GM13977 (cell line): ENCODE measurements at places on chromosomes 7 and 10.

- DNase-seq, result peak; percentile 73
Measured at GRCh38 chr7:2099048-2099957, 133.4 kb downstream of the MAD1L1 start.

DNA sequence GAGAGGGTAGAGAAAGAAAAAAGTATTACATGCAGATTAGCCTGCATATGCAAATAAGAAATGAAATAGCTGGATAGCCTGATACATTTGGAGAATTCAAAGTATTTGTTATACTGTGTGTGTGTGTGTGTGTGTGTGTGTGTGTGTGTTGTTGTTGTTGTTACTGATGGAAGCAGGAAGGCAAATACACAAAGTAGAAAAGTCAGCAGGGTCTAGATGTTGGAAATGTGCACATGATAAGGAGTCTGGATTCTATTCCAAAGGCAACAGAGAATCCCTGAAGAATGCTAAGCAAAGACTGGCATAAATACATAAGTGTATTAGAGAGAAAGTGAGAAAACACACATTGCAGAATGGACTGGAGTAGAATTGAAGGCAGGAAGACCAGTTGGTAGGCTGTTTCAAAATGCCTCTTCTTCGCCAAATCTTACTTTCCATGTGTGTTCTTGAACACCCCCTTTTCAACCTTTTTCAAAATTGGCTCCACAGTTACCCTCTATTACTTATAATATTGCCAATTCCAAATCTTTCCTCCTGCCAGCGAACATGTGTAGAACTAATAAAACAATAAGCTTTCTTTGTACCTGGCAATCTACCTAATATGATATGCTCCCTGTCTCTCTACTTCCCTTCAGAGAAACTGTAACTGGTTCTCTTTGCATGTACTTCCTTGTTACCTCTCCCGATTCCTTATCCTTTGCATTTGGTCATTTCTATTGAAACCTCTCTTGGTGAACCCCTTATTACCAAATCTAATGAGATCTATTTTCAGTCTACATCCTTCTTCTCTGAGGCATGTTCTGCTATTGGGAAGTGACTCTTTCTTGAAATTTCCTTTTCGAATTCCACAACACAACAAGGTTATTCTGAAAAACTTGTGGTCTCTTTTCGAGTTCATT, 6.2 kb downstream of the CPED1 start:
- no peak for DNase-seq

GRCh38 chr7:1019789-1020610, 24.3 kb upstream of the GPR146 start:
- no peak for DNase-seq

DNA sequence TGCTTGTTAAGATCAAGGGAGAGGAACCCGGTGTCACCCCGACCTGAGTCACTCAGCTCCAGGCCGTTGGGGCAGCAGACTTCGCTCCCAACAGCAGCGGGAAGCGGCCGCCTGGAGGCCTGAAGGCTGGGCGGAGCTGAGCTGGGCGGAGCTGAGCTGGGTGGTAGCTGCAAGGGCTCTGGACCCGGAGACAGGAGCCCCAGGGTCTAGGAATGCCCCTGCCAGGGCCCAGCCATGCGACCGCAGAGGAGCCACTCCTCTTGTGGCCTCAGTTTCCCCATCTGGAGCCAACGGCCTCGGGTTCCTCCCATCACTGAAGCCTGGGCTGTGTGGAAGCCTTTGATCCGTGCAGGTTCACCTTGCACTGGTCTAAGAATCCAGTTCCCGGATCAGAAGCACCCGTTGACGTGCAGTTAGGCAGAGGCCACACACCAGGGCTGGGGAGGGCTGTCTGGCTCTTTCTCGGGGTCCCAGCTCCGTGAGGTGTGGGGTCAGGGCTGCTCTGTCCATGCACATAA, 21.9 kb upstream of the DPYSL4 start:
- no peak for DNase-seq

DNA sequence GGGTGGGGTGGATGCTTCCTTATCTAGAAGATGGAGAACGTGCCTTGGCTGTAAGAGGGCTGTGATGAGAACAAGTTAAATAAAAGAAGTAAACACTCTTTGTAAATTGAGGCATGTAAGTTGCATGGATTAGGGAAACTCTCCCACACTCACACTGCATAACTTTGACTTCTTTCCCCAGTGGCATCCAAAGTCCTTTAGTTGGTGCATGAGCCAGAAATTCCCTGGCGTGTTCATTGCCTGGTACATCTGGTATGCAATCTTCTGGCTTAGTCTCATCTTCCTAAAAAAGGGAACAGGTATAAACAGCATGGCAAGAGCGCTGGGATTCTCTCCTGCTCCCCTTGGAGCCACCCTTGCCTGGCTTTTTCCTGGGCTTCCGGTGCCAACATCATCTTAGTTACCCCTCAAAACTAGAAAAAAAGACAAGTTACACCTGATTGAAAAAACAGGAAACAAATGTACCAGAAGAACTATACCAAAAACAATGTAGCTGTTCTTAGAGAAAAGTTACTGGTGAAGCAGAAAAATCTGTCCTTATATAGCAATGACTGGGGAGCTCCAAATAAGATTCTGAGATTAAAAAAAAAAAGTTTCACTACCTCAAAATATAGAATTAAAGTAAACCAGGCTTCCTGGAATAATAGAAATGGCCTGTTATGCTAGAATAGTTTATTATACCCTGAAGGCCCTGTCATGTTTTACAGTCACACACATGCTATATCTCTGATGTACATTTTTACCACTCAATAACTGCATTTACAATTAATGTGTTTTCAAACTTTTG, 9.9 kb downstream of the RP9 start:
- no peak for DNase-seq

DNA sequence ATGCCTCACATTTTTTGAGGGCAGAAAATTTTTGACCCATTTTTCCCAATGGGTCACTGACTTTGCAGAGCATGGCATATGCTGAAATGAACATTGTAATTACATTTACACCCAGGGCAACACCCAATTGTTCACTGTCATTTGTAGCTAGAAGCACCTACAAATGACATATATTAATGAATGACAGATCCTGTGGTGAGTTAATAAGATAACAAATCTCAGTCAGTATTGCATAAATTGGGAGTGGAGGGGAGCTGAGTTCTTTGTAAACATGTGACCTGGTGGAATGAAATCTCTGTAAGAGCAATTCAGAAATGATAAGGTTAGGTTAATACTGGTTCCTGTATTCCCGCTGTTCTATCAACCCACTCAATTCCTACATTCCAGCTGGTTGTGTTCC, 255.1 kb upstream of the LRRN3 start:
- no peak for DNase-seq

DNA sequence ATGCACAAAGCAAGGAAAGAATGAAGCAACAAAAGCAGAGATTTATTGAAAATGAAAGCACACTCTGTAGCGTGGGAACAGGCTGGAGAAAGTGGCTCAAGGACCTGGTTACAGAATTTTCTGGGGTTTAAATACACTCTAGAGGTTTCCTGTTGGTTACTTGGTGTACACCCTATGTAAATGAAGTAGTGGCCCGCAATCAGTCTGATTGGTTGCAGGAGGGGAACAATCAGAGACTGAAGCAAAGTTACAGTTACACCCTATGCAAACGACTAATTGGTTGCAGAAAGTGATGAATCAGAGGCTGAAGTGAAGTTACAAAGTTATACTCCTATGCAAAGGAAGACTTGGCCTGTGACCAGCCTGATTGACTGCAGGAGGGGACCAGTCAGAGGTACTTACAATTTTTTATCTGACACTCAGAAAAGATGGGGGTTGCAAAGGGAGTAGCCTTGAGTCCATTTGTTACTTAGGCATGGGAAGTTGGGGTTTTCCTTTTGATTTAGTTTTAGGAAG, 3.6 kb upstream of the MTPN start:
- peak; percentile 43 for DNase-seq

DNA sequence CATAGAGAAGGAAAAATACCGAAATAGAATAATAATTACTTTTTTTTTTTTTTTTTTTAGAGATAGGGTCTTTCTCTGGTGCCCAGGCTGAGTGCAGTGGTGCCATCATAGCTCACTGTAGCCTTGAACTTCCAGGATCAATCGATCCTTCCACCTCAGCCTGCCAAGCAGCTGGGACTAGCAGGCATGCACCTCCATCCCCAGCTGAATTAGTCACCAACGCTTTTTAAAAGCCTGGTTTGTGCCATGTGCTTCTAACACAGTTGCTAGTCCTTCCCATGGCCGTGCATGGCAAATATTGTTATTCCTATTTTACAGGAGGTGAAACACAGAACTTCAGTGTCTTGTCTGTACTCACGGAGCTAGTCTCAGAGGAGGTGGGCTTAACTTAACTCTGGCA, 23.2 kb downstream of the LYZL2 start:
- DNase-seq, result no peak

DNA sequence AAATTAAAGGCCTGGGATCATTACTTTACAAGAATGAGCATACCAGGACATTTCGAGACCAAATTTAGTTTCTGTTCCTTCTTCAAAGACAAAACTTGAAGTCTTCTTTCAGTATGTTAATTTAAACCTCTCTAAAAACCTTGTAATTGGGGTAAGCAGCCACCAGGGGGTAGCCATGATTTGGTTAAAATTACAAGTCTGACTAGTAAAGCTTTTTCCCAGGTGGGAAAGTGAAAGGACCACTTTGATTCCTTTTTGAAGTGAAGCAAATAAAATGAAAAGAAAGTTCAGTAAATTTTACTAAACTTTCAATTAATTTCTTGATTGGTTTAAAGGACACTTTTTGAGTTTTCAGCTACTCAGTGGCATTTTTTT, 294.3 kb downstream of the BBS9 start:
- peak; percentile 28 for DNase-seq

DNA sequence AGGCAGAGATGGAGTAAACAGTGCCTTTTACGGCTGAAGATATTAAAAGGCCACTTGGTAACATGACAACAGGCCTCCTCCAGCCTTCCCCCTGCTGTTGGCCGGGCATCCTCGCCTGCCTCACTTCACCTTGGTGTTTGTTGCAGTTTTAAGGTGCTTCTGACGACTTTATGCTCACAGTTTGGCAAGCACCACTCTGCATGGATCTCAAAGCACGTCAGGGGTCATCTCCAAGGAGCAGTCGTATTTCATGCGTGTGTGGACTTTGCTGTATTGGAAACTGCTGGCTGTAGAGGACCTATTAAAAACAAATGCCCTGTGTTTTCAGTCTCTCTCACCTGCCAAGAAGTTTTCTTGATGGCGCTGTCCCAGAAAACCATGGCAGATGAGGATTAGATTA, 483.1 kb downstream of the RPS24 start:
- no peak for DNase-seq

DNA sequence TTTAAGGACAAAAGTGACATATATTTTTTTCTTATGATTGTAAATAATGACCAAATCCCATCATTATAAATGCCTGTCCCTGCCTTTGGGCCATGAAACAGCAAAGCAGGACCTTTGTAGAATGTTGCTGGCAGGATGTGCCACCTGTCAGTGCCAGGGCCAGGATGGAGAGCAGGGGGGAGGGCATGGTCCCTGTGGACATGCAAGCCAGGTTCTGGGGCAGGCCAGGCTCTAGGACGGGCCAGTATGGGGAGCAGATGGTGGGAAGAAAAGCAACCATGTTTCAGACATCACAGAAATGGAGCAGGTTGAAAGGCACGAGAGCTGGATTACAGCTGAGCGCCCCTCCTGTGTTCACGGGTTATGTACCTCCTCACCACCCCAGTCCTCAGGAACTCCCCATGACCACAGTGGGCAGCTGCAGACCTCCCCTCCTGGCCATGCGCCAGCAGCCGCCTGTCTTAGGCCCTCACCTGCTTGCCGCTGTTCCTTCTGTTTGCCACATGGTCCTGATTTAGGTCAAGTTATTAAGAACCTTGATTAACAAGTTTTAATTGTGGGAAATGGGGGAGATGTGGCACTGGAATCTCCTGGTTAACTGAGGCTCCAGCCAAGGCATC, 210.4 kb downstream of the PAXIP1 start:
- no peak for DNase-seq

DNA sequence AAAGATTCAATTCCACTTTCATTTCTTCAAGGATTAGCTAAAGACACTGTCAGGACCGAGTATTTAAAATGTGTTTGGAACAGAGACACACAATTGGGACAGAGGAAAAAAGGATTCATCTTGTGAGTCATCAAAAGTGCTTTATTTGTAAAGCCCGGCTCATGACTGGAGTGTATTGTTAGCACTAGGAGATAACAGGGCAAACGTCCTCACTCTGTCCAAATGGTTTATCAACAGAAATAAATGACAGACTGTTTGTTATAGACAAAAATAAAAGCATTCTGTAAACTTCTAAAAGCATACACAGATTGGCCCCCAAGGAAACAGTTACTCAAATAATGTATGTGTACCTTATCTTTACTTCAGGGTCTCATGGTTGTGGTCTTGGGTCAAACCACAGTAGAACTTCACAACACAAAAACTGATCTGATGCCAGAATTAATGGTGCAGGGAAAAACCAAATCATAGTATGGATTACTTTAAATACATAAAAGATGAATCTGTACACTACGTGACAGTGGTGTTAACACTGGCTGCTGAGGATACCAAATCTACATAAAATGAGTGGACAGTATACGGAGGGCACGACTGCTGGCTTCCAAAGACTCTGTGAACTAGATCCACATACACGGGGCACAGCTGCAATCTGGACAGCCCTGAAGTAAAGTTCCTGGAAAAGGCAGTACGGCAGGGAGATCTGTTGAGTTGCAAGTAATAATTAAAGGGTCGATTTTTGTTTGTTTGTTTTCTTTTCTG, 179.4 kb downstream of the PIP4K2A start:
- DNase-seq, result no peak

DNA sequence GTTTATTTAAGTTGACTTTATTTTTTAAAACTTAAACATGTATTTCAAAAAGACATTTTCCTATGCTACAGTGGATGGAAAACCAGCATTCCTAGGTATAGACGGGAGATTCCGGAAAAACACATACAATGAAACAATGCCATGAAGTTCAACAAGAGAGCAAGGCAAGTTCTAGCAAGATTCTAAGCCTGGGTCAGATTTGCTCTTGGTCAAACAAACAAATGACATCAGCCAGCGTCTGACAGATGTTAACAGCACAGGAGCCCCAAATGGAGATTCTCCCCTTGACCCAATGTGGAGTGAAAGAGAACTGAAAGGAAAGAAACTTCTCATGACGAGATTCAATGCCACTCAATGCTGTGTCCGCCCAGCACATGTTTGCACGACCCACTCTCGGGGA, 149.9 kb downstream of the NEURL1 start:
- no peak for DNase-seq

GRCh38 chr7:48388911-48389310, 217.7 kb downstream of the ABCA13 start:
- DNase-seq, result no peak

DNA sequence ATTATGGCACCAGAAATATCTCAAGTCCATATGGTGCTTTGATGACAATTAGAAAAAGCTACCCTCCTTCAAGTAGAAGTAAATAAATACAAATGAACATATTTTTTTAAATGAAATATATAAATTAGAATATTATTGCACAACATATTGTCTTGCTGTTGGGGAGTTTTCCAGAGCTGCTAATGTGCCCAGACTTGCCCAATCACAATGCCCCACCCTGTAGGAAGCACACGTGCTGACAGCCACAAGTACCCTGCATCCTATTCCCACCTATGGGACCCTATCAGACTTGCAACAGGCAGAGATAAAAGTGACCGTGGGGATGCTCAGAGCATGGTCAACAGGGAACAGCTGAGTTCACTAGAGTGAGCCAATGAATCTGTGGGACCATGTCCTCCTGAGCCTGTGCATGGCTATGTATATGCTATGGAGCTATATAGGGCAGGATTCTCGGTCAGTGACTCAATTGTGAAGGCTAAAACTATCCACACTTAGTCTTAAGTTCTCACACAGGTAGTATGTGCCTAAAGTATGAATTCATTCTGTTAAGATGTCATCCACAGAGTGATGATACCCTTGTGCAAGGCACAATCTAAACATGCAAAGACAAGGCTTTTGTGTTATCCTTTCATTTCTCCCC, 336.0 kb downstream of the HGF start:
- DNase-seq, result no peak
